ENCODE measurements at places on chromosomes 5 and 9. TPM values are rescaled to one million over a fixed set of nuclear protein-coding genes. Genes with fewer than 3 reads are reported as not detected.

Gene IL31RA
- 0.29 TPM for total RNA-seq

DNA sequence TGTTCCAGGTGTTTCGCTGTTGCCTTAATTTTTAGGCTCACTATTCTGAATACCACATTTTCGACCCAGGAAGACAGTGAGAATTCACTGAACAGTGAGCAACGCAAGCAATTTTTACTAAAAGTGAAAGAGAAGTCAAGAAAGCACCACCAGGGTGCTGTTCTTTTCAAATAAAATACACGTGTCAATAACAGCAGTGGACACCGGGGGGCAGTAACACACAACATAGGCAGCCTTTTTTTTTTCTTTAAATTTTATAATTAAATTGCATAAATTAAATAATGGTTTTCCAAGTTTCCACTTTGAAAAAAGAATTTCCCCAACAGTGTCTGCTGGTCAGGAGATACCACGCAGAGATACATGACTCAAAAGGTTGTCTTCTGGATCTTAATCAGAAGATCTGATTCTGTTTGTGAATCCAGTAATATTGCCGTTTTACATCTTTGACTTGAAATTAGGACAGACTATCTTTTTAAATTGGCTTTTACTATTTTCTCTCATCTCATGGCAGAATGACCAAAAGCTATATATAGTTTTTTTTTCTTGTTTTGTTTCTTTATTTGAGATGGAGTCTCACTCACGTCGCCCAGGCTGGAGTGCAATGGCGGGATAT is 47.1 kb upstream of the SH3GL2 start:
- no peaks in the 10 kb centered on the region for H3K36me3 ChIP-seq
- no peak for DNase-seq
- peaks cover 4% of the 10 kb centered on the region for H3K27me3 ChIP-seq
- no peak overlapping the region for H3K4me3 ChIP-seq

GRCh38 chr5:54889826-54890225 is 95.6 kb downstream of the ESM1 start:
- H3K27me3 ChIP-seq = no peaks in the 10 kb centered on the region
- H3K36me3 ChIP-seq = no peaks in the 10 kb centered on the region
- no peak overlapping the region for H3K27ac ChIP-seq
- no peaks in the 10 kb centered on the region for H3K4me1 ChIP-seq
- no peak overlapping the region for H3K4me3 ChIP-seq
- no peak for DNase-seq

DNA sequence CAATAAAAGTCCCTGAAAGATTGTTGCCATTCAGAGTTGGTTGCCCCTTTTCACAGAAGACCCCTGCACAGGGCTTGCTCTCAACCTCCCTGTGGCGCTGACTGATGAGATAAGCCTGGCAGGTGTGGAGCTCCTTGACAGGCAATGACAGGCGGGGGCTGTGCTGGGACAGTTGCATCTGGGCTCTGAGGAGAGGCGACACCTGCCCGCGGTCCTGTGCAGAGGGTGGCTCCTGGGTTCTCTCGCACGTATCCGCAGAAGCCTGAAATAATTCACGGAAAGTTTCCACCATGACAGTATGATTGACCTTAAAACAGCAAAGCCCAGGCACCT is 19.8 kb upstream of the EXOC3 start:
- no peak for DNase-seq
- H3K27ac ChIP-seq = no peak overlapping the region
- no peak overlapping the region for H3K4me3 ChIP-seq
- H3K36me3 ChIP-seq = no peaks in the 10 kb centered on the region
- no peaks in the 10 kb centered on the region for H3K4me1 ChIP-seq

- H3K4me3 ChIP-seq = no peak overlapping the region
- no peaks in the 10 kb centered on the region for H3K27me3 ChIP-seq
- H3K27ac ChIP-seq = no peak overlapping the region
- no peaks in the 10 kb centered on the region for H3K4me1 ChIP-seq
Observed at GRCh38 chr9:5543875-5544702, 33.8 kb downstream of the PDCD1LG2 start.

GRCh38 chr9:16192403-16193017 is 639.7 kb downstream of the CCDC171 start:
- H3K36me3 ChIP-seq = no peaks in the 10 kb centered on the region
- H3K4me1 ChIP-seq = no peaks in the 10 kb centered on the region
- no peak for DNase-seq
- H3K27me3 ChIP-seq = no peaks in the 10 kb centered on the region
- no peak overlapping the region for H3K27ac ChIP-seq
- H3K4me3 ChIP-seq = no peak overlapping the region

Gene PCDHA12
- 1.5 TPM for total RNA-seq

DNA sequence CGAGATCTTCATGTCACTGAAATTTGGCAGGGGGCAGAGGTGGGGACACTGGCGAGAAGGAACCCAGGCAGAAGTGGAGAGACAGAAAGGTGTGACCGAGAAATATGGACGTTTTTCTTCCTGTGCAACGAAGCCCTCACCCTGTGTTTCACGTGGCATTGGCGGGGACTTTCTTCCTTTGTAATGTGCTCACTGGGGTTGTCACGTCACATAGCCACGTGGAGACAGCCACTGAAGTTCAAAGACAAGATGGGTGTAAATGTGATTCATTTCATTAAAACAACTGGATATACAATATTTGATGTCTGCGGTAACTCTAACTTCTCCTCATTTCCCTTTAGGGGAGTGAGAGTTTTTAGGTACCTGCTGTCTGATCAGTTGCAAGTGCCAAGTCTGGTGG is 225.7 kb downstream of the FSTL4 start:
- H3K4me1 ChIP-seq = no peaks in the 10 kb centered on the region
- no peak overlapping the region for H3K4me3 ChIP-seq
- H3K36me3 ChIP-seq = no peaks in the 10 kb centered on the region
- no peak overlapping the region for H3K27ac ChIP-seq
- H3K27me3 ChIP-seq = no peaks in the 10 kb centered on the region

- H3K27ac ChIP-seq = no peak overlapping the region
- no peak overlapping the region for H3K4me3 ChIP-seq
- H3K36me3 ChIP-seq = no peaks in the 10 kb centered on the region
- H3K4me1 ChIP-seq = no peaks in the 10 kb centered on the region
- DNase-seq = no peak
Observed at GRCh38 chr9:134647359-134648080, 5.9 kb downstream of the COL5A1 start.

DNA sequence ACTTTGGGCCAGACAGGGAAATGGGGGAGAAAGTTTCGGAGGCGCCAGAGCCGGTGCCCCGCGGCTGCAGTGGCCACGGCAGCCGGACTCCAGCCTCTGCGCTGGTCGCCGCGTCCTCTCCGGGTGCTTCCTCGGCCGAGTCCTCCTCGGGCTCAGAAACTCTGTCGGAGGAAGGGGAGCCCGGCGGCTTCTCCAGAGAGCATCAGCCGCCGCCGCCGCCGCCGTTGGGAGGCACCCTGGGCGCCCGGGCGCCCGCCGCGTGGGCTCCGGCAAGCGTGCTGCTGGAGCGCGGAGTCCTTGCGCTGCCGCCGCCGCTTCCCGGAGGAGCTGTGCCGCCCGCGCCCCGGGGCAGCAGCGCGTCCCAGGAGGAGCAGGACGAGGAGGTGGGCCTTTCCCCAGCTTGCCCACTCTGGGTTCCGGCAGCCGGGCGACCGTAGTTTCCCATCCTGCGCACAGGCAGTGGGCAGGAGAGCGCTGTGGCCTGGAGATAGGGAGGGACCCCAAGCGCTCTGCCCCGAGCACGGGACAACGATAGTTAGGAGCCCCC is 516 bp downstream of the MAST4 start:
- DNase-seq = peak; percentile 7
- no peaks in the 10 kb centered on the region for H3K4me1 ChIP-seq
- peak overlapping the region; percentile 28 for H3K27ac ChIP-seq
- H3K36me3 ChIP-seq = no peaks in the 10 kb centered on the region

Gene TBC1D2
- 2.2 TPM for total RNA-seq

GRCh38 chr5:54832045-54832444 is 153.3 kb downstream of the ESM1 start:
- no peak for DNase-seq
- H3K27ac ChIP-seq = no peak overlapping the region
- H3K27me3 ChIP-seq = no peaks in the 10 kb centered on the region
- no peaks in the 10 kb centered on the region for H3K4me1 ChIP-seq
- no peaks in the 10 kb centered on the region for H3K36me3 ChIP-seq

Gene DBH
- not detected for total RNA-seq

DNA sequence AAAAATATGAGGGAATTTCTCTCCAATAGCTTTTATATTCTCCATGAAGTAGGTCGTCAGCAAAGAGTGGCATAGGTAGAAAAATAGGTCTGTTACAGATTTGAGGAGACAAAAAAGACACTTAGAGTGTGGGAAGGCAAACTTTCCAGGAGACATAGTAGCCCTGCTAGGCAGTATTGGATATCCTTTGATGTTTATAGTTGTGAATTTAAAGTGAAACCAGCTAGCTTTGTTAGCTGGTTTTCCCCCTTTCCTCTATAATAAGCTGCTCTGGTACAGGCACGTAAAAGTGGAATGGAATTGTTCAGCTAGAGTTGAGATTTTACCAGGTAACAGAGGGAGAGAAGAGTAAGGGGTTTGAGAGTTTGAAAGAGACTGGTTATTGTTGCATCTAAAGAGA is 17.1 kb upstream of the APC start:
- H3K4me3 ChIP-seq = no peak overlapping the region
- no peak for DNase-seq
- H3K27me3 ChIP-seq = no peaks in the 10 kb centered on the region
- H3K36me3 ChIP-seq = no peaks in the 10 kb centered on the region

Gene LVRN
- total RNA-seq = 0.40 TPM

Gene IGIP
- total RNA-seq = 8.0 TPM

Gene CATSPER3
- total RNA-seq = 1.3 TPM

Data from pancreas (tissue), 10 donors.